IMR-90 (cell line): ENCODE measurements at places on chromosomes 5 and 9. TPM values are rescaled to one million over a fixed set of nuclear protein-coding genes. Genes with fewer than 3 reads are reported as not detected.

Gene TMEM215
- not detected in 2 replicates for total RNA-seq

- no peaks in the 10 kb centered on the region for H3K4me1 ChIP-seq
- DNase-seq = no peak
- no peak overlapping the region for H3K4me3 ChIP-seq
- peaks cover 44% of the 10 kb centered on the region for H3K27me3 ChIP-seq
- no peak overlapping the region for H3K27ac ChIP-seq
These were observed 11.1 kb upstream of the CEP72 start for GRCh38 chr5:600886-601541.

GRCh38 chr5:94888674-94889073 is 270.2 kb downstream of the SLF1 start:
- no peaks in the 10 kb centered on the region for H3K36me3 ChIP-seq
- DNase-seq = no peak
- no peak overlapping the region for H3K4me3 ChIP-seq

Gene TMEM8B
- total RNA-seq = 0.56 and 0.72 TPM in 2 replicates

Gene PCDHGA7
- 3.3 and 3.4 TPM in 2 replicates for total RNA-seq

Gene MSMP
- total RNA-seq = not detected in 2 replicates

- no peak for DNase-seq
- no peaks in the 10 kb centered on the region for H3K36me3 ChIP-seq
- H3K27ac ChIP-seq = no peak overlapping the region
- no peak overlapping the region for H3K4me3 ChIP-seq
These were observed 19.8 kb downstream of the CCDC69 start for GRCh38 chr5:151204051-151204450.

GRCh38 chr5:173625673-173626504 is 9.4 kb upstream of the BOD1 start:
- H3K4me1 ChIP-seq = peaks cover 3% of the 10 kb centered on the region; the same call in 1 of the 2 replicates
- DNase-seq = no peak
- no peak overlapping the region for H3K27ac ChIP-seq
- H3K4me3 ChIP-seq = no peak overlapping the region

Gene COL5A1
- total RNA-seq = 19.2 and 21.1 TPM in 2 replicates

GRCh38 chr9:133658442-133659431 is 22.6 kb downstream of the DBH start:
- no peak overlapping the region for H3K4me3 ChIP-seq
- H3K4me1 ChIP-seq = 0 out of 2 replicates have a peak, but pooled peaks cover 1% of the 10 kb centered on the region
- H3K36me3 ChIP-seq = no peaks in the 10 kb centered on the region
- DNase-seq = peak; percentile 19
- H3K27me3 ChIP-seq = peaks cover 32% of the 10 kb centered on the region
- no peak overlapping the region for H3K27ac ChIP-seq

DNA sequence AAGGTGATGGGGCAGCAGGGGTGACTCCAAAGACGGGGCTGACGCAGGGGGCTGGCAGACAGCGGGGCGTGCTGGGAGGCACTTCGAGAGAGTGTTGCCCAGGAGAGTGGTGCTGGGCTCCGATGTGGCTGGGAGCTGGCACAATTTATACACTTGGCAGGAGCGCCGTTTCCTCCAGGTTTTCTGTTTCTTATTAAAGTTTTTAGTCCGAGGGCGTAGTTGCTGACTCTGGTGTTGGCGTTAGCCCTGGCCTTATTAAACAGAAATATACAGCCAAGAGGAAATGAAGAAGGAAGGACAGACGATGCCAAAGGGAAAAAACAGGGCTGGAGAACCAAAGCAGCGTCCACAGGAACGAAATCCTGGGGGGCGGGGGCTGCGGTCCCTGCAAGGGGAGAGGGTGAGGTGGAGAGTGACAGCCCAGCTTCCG is 139.6 kb upstream of the PHYKPL start:
- no peaks in the 10 kb centered on the region for H3K4me1 ChIP-seq
- H3K27me3 ChIP-seq = no peaks in the 10 kb centered on the region
- no peak overlapping the region for H3K27ac ChIP-seq
- H3K36me3 ChIP-seq = no peaks in the 10 kb centered on the region

DNA sequence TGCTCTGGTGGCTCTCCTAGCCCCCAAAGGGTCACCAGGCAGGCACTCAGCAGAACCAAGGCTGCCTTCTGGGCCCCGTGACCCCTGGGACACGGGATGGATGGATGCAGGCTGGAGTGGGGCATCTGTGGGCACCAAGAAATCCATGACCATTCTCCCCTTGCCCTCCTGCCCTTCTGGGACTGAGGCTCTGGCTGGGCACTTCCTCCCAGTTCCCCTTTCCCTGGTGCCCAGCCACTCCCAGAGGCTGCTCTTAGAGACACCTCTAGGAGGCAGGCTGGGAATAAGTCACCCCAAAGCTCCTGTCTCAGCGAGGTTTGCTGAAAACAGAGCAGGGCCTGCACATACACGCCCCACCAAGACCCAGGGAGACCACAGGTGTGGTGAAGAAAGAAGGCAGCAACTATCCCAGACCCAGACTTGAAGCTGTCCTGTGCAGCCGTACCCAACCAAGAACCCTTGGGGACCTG is 943 bp downstream of the STING1 start:
- H3K4me3 ChIP-seq = peak overlapping the region; percentile 36
- peaks cover 14% of the 10 kb centered on the region for H3K4me1 ChIP-seq
- peaks cover 11% of the 10 kb centered on the region for H3K36me3 ChIP-seq

DNA sequence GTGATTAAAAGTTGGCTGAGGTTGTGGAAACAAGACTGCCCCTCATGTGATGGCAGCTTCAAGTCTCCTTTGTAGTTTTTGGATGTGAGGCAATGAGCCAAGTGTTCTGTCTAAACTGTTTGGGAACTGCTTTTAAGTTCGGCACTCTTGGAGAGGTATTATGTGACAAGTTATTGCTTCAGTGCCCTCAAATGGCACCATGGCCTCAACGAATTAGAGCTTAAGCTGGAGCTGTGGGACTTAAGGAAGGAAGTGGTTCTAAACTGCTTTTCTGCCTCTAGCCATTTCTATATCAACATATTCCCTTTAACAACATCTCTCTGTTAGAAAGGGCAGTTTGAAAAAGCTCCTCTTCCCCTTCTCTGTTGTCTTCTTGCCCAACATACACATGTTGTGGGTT is 227.7 kb downstream of the RFK start:
- no peak overlapping the region for H3K27ac ChIP-seq
- no peak overlapping the region for H3K4me3 ChIP-seq
- peaks cover 15% of the 10 kb centered on the region for H3K4me1 ChIP-seq
- no peaks in the 10 kb centered on the region for H3K27me3 ChIP-seq
- H3K36me3 ChIP-seq = peaks cover 12% of the 10 kb centered on the region

DNA sequence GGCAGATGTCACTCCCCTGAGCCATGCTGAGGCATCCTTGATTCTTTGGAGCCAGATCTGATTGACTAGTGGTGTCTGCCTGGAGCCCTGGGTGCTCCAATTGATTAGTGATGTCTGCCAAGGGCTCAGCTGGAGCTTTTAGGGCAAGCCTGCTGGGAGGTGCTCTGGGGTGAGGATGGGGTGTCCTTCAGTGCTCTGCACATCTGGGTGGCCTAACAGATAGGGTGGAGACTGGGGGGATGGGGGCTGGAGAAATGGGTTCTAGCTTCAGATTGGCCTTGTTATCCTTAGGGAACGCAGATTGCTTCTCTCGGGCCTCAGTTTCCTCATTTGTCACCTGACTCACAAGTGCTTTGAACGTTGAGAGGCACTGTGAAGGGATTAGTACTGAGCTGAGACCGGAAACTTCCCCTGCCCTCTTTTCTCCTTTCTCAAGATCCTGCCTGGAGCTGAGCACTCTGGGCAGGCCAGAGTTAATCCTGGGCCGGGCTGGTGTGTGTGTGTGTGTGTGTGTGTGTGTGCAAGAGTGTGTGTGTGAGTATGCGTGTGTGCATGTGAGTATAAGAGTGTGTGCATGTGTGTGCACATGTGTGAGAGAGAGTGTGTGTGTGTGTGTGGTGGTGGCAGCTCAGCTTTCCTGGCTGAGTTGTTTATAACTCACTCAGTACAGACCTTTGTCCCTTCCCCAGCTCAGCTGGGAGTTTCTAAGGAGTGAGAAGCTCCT is 5.6 kb upstream of the IER5L start:
- H3K36me3 ChIP-seq = no peaks in the 10 kb centered on the region
- no peaks in the 10 kb centered on the region for H3K27me3 ChIP-seq
- H3K4me3 ChIP-seq = no peak overlapping the region

GRCh38 chr9:16540743-16541613 is 329.5 kb downstream of the BNC2 start:
- DNase-seq = peak; percentile 47
- H3K27me3 ChIP-seq = no peaks in the 10 kb centered on the region
- H3K27ac ChIP-seq = no peak overlapping the region

Gene HMGCS1
- total RNA-seq = 30.6 and 32.8 TPM in 2 replicates

Gene PCDHGC3
- 21.1 and 21.9 TPM in 2 replicates for total RNA-seq

DNA sequence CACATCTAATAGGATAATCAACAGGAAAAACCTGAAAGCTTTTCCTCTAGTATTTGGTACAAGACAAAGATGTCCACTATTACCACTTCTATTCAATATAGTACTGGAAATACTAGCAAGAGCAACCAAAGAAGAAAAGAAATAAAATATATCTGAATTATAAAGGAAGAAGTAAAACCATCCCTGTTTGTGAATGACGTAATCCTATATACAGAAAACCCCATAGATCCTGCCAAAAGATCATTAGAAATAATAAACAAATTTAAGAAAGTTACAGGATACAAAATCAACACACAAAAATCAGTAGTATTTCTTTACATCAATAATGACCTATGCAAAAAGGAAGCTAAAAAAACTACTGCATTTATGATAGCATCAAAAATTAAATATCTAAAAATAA is 1191.3 kb upstream of the C9orf72 start:
- no peak overlapping the region for H3K27ac ChIP-seq
- no peaks in the 10 kb centered on the region for H3K36me3 ChIP-seq
- DNase-seq = no peak
- no peaks in the 10 kb centered on the region for H3K27me3 ChIP-seq
- H3K4me1 ChIP-seq = no peaks in the 10 kb centered on the region

DNA sequence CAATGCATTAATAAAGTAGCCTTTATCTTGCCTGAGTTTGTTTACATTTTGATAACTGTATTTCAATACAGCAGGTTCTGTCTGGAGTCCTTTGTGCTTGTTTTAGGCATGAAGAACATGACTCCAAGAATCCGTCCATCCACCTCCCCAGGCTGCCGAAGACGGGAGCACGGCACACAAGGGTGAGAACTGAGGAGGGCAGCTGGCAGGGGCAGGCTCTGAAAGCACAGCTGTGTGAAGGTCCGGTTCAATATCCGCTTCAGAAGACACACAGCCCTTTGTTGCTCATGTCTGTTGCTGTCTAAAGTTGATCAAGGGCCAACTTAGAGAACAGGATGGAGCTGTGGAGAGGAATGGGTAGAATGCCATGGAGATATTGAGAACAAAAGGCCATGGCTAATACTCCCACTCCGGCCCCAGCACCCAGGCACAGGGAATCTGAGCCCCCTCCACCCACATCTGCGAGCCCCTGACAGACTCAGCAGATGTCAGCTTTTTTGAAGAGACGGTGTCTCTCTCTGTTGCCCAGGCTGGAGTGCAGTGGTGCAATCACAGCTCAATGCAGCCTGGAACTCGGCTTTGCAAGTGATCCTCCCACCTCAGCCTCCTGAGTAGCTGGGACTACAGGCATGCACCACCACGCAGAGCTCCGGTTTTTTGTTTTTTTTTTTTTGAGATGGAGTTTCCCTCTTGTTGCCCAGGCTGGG is 58.5 kb upstream of the GNE start:
- H3K27ac ChIP-seq = no peak overlapping the region
- peaks cover 3% of the 10 kb centered on the region; the same call in 1 of the 2 replicates for H3K27me3 ChIP-seq
- no peaks in the 10 kb centered on the region for H3K36me3 ChIP-seq
- no peak overlapping the region for H3K4me3 ChIP-seq
- H3K4me1 ChIP-seq = no peaks in the 10 kb centered on the region

DNA sequence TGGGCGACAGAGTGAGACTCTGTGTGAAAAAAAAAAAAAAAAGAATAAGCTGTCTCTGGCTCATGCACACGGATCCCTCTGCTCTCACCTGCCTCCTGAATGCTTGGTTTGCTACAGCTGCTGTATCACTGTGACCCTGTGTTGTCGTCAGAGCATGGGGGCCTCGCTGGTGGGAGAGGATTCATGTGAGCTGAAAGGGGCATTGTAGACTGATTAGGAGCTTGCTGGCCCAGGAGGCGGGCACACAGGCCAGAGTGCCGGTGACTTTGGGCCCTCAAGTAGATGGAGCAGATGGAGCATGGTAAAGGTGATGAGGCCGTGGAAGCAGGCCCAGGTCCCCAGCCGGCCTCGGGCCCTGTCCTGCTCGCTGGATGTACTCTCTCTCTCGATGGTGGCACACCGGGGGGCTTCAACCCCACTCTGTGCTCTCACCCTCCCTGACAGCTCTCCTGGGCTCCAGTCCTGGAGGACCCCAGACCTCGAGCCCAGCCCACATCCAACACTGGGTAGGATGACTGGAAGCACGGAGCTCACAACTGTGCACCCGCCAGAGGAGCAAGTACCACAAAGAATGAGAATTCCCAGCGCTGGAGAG is 7.1 kb downstream of the FLT4 start:
- H3K27me3 ChIP-seq = peaks cover 10% of the 10 kb centered on the region; the same call in 1 of the 2 replicates
- no peak overlapping the region for H3K4me3 ChIP-seq
- no peak overlapping the region for H3K27ac ChIP-seq
- no peaks in the 10 kb centered on the region for H3K4me1 ChIP-seq
- DNase-seq = no peak
